ENCODE measurements at places on chromosomes 6 and 20.

- no peak for DNase-seq
Observed at GRCh38 chr6:168249746-168250145, 69.8 kb downstream of the DACT2 start.

GRCh38 chr20:51531141-51531710, 11.3 kb downstream of the NFATC2 start:
- no peak for DNase-seq

DNA sequence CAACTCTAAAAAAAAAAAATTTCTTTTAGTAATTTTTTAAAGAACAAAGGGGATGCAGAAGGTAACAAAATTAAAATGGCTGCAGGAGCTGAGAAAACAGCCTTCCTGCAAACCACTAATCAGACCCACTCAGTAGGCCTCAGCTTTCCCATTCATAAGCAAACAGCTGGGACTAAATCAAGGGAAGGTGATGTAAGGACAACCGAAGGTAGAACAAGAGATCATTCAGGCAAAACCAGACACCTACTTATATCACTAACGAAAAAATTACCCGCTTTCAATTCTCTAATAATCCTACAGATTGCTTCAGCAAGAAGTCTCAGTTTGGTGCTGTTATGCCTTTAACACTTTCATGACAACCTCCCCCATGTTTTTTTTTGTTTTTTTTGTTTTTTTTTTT, 124.0 kb downstream of the ZMYND8 start:
- no peak for DNase-seq

- DNase-seq = no peak
Observed at GRCh38 chr6:28977341-28978132, 27.6 kb downstream of the ZNF311 start.

DNA sequence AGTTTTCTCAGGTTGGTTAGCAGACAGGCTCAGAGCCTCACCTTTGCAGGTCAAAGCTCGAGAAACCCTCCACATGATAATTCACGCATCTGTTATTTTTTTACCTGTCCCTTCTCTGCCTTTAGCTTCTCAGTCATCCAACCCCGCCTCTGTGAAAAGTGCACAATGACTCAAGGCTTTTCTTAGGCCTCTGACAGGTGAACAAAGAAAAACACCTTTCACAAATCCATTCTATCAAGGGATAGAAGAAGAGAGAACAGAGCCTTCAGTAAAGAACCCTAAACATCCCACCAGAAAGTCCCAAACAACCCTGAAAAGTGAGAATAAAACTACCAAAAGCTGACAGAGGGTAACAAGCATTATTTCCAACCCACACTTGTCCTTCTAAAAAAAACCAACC, 178.2 kb downstream of the GJA10 start:
- no peak for DNase-seq

GRCh38 chr20:34945315-34946077, 10.1 kb downstream of the GSS start:
- no peak for DNase-seq

DNA sequence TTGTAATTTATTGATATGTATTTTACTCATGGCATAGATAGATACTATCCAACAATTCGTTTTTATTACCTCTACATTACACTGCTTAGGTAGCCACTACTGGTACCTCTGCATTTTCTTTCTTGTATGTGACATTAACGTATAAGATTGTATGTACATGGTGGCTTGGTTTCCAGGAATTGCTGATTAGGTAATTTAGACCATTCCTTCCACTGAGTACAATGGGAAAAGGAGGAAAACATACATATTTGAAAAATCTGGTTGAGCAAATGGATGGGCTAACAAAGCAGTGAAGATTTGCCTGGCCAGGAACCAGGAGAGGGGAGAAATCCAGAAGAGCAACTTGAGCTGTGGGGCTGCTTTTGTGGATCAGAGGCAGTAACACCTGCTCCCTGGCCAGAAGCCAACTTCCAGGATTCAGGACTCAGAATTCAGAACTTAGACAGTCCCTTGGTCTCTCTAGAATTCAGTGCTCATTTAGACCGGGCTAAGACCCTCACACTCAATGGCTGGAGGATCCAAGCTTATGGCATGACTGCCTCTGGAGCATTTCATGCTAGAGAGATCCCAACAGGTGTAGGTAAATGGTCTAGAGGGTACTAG, 17.9 kb upstream of the MICB start:
- no peak for DNase-seq

DNA sequence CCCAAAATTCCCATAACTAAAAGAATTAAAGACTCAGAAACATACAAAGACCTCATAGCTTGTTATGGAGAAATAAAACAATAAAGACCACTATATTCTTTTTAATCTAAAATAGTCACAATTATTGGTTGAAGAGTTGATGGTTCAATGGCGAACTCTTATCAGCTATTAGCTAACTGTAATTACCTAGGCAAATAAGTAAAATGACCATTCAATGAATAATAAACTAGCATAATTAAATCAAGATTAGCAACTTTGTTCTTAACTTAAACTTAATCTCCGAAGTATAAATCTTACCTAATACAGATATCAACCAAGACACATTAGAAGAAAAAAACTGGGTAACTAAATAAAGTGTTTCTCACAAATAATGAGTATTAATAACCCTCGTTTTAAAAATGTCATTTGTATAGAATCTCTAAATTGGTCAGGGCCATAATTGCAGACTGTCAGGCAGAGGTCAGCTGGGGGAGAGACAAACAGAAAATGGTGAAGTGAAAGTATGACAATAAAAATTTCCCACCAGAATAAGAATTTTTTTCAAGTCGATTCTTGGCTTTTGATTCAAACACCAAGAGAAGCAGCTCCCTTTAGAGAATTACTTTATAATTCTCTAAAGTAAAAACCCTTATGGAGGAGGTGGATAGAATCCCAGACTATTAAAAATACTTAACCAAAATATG, 1.7 kb downstream of the FKBP5 start:
- DNase-seq = no peak

DNA sequence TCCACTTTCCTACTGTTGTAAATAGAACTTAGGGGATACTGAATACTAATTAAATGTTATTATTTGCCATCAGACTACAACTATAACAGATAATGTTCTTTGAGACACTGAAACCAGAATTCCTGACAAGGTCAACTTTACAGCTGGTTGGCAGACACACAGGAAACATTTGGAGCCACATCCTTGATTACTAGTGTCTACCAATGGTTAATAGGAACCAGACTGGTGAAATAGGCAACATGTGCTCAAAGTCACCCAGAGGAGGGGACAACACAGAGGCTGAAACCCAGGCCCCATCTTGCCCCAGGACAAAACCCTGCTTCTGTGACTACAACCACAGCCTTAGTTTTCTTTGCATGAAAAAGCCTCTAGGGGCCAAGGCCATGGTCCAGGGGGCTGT, 47.8 kb upstream of the NT5E start:
- DNase-seq = no peak

DNA sequence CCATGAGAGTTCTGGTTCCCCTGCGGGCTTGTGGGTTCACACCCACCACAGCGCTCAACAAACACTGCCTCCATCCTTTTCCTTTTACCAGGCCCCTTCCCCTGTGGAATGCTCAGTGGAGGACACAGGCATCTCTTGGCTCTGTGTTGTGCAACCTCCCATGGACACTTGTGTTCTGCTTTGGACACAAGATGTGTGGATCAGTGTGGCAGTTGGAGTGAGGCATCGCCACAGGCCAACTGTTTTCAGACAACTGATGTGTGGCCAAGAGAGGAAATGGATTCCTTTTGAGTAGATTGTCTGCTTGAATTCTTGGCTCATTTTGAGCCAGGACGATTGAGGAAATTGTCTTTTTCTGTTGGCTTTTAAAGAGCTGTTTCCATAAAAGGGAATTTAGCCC, 26.8 kb downstream of the CST8 start:
- DNase-seq = no peak

DNA sequence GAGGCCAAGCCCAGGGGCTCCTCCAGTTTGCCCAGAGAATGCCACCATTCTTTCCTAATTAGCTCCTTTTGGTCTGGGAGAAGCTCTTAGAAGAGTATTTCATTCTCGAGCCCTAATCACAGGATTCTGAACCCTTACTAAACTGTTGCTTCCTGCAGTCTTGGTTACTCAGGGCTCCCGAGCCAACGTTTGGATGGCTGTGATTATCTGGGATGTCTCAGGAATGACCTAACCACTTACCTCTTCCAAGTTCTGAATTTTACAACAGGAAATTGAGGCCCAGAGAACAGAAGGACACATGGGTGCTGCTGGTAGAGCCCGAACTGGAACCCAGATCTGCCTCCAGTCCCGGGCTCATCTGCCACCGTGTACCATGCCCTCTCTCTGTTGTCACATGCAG, 22.2 kb upstream of the PNPLA1 start:
- no peak for DNase-seq

- DNase-seq = peak; percentile 22
Observed at GRCh38 chr6:107957308-107957908, 600 bp downstream of the SEC63 start.

GRCh38 chr6:139376604-139377218, 2.3 kb upstream of the CITED2 start:
- no peak for DNase-seq

DNA sequence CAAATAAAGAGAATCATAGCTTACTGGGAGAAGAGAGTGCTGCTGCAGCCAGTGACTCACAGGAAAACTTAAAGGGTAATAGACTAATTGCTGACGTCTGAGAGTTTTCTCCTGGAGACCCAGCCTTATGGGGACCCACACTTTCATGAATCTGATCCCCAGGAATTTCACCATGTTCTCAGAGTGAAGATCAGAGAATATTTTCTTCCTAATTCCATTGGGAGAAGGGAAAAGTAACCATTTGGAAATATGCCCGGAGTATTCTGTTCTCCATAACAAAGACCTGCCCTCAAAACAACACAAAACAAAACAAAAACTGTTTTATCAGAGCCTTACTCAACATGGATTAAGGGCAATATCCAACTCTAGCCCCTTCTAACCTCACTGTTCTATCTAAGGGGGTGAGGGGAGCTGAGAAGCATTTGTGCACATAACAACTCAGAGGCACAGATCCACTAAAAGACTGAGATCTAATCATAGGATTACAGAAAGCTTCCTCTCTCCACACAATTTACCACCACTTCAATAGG, 168.2 kb upstream of the SSTR4 start:
- no peak for DNase-seq

- no peak for DNase-seq
Observed at GRCh38 chr6:43181621-43181941, 415 bp upstream of the CUL9 start.

DNA sequence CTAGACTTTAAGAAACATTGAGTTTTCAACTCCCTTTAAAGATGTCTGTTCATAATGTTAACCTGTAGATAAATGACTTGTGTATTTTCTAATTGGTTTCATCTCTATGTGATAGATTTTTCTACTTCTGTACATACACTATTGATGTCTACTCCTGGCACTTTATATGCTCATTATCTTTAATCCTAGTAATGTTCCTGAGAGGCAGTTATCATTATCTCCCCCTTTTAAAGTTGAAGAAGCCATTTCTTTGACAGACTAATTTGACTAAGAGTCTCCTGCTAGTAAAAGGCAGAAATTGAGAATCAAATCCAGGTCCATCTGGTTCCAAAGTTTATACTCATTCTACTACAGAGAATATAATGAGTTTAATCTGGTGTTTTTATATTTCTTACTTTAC, 137.2 kb upstream of the SAMD5 start:
- DNase-seq = no peak

- DNase-seq = no peak
Observed at GRCh38 chr6:5771211-5771610, 235.5 kb downstream of the NRN1 start.

DNA sequence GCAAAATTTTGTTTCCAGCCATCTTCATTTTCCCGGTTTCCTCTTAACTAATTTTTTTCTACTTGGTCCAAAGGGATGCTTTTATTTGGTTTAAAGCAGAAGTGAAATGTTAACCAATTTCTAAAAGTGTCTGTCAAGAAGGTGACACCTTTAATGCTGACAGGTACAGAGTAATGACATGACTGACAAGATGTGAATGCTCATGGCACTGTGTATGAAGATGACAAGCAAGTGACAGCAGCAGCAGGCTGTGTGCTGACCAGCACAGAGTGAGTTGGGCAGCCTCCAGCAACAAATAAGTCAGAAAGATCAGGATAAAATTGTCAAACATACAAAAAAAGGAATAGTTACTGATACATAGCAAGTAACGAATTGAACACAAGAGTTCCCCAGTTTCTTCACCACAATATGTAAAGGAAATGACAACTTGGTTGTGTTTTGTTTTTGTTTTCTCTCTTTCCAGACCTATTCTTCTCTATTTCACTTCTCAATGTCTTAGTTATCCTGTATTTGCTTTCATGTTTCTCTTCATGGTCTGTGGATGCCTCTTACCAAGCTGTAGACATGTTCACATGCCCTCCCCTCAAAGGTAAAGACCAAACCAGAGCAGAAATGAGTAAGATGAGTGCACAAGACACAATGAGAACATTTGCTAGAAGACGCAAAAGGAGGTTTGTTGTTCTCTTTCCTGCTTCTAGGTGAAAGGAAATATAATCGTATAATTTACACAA, 174.9 kb downstream of the FRK start:
- no peak for DNase-seq

- DNase-seq = peak; percentile 92
Observed at GRCh38 chr6:16758163-16758975, 2.9 kb downstream of the ATXN1 start.

DNA sequence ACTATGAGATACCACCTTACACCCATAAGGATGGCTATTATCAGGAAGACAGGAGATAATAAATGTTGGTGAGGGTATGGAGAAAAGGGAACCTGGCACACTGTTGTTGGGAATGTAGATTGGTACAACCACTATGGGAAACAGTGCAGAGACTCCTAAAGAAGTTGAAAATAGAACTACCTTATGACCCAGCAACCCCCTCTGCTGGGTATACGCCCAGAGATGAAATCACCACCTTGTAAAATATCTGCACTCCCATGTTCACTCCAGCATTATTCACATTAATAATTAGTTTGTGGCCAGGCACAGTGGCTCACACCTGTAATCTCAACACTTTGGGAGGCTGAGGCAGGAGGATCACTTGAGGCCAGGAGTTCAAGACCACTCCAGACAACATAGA, 26.8 kb downstream of the ZBTB9 start:
- DNase-seq = no peak

GRCh38 chr20:1918491-1919165, 23.4 kb downstream of the SIRPA start:
- no peak for DNase-seq

DNA sequence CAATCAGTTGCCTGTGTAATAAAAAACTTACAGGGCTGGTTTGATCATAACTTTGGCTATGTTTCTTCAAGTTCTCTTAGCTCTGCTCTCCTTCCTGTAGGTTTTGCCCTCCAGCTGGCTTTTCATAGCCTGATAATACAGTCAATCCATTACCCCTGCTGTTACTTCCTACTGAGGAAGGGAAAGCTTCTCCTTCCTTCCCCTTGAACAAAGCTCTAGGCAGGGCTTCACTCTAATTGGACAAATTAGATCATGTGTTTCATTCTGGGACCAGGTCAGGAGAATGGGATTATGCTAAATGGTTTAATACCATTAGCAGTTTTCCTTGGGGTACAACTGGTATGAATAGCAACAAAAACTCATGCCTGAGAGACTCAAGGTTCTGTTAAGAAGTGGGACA, 106.8 kb upstream of the MCHR2 start:
- no peak for DNase-seq
